ENCODE measurements at places on chromosomes 2 and 18.

GRCh38 chr2:191263050-191263449 is 17.8 kb downstream of the MYO1B start:
- no peak for DNase-seq

DNA sequence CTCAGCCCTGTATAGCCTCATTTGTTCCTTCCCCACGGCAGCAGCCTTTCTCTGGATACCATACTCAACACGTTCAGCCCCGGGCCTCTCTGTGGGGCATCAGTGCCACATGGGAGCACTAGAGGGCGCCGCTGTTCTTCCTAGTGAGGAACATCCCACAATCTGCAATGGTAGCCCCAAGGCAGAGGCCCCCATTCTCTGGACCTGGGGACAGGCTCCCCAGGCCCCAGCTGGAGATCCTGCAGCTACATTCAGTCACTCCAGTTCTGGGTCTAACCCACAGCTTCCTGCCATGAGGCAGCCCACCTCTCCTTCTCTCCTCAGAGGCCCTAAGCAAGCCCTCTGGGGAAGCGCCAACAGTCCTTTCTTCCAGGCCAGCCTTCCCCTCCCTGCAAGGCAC is 14.2 kb upstream of the SFXN5 start:
- DNase-seq = peak; percentile 76

DNA sequence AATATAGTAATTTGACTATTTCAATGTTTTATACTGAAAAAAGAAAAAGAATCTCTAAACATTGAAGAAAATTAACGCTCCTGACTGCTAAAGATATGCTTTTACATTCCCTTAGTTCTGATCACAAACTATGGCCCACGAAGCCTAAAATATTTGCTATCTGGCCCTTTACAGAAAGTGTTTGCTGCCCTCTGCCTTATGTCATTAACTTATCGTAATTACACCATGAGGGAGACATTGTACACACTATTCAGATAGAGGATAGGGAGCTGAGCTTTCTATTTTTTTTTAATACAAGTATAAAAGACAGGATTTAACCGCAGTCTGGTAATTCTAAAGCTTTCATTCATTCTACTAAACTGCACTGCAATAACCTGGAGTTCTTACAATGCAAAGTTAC is 393.1 kb upstream of the DCC start:
- DNase-seq = no peak

- DNase-seq = no peak
These were observed 309.3 kb downstream of the ZNF521 start for GRCh38 chr18:25042641-25043051.

GRCh38 chr18:58996696-58997095 is 132.0 kb downstream of the ZNF532 start:
- no peak for DNase-seq

DNA sequence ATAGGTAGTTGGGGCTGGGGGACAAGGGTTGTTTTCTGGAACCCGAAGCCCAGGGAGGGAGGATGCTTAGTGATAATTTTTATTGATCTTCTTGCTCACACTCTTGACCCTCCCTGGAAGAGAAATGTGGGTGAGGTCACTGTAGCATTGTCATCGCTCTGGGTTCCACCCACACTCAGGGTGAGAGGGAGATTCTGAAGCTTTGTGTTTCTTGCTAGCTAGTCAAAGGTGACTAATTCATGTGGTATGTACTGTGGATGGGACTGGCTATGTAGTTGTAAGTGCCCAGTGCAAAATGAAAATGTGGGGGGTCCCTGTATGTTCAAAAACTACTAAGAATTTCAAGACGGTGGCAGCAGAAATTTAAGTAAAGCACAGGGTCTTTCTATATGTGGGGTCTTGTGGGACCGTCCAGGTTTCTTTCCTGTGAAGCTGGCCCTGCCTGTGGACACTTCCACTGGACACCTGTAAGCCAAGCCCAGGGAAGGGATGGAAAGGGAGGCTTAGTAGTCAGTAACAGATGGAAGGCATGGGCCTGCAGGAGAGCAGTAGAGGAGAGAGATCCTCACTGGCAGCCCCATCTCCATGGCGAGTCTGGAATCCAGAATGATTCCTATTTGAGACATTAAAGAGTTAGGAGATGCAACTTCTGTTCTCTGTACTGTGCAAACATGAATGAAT is 35.0 kb downstream of the TSN start:
- DNase-seq = peak; percentile 92

- DNase-seq = no peak
These were observed 62.7 kb downstream of the BIN1 start for GRCh38 chr2:127044165-127044718.

- DNase-seq = no peak
These were observed 91.0 kb downstream of the CSRNP3 start for GRCh38 chr2:165560377-165560988.

DNA sequence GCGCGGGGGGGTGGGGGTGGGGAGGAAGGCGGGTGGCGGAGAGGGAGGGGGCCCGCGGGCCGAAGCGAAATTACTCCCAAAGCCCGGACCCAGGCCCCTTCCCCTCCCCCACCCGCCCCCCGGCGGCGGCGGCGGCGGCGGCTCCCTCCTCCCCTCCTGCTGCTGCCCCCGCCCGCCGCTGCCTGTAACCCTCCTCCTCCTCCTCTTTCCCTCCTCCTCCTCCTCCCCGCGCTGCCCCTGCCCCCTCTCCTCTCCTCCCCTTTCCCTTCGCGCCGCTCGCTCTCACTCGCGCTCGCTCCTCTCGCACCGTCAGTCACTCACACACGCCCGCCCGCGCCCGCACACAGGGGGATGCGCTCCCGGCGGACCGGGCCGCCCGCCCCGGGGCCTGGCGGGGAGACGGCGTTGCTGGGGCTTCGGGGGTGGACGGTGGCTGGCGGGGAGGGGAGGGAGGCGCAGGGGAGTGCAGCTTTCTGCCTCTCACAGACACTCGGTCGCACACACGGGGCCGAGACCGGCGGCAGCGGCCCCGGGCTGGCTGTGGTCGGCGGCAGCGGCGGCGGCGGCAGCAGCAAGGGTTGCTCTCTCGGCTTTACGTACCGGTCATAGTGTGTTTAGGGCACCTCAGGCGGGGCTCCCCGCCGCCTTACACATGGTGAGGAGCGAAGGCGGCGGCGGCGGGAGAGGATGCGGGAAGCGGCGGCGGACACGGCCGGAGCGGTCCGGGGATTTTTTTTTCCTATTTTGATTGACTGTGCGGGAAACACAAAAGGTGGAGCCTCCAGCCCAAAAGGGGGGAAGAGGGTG is 405 bp downstream of the SP3 start:
- peak; percentile 76 for DNase-seq

All from AG08395 (cell line).